ENCODE measurements at places on chromosomes 2 and 18. TPM values are rescaled to one million over a fixed set of nuclear protein-coding genes. Genes with fewer than 3 reads are reported as not detected.

GRCh38 chr2:158993721-158994587 is 25.5 kb downstream of the TANC1 start:
- no peak overlapping the region for H3K27ac ChIP-seq
- DNase-seq, result no peak
- no peaks in the 10 kb centered on the region for H3K27me3 ChIP-seq
- H3K4me3 ChIP-seq, result no peak overlapping the region
- H3K36me3 ChIP-seq, result no peaks in the 10 kb centered on the region

CRYGD gene
- 1.2 TPM for total RNA-seq

DNA sequence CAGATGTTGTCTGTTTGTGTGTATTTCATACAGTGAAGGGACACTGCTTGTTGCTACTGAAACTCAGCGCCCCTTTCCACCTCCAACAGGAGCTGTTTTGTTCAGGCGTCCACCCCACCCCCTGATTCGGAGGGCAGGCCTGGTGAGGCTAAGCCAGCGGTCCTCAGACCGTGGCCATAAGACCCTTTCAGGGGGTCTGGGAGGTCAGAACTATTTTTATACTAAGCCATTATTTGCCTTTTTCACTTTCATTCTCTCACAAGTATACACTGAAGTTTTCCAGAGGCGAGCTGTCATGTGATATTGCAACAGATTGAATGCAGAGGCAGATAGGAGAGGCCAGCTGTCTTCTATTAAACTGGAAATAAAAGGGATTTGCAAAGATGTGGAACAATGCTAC is 39.7 kb upstream of the IGFBP5 start:
- no peaks in the 10 kb centered on the region for H3K27me3 ChIP-seq
- DNase-seq, result no peak
- H3K4me3 ChIP-seq, result no peak overlapping the region

- peaks cover 19% of the 10 kb centered on the region for H3K27me3 ChIP-seq
- no peak within 1 kb of the TSS for H3K27ac ChIP-seq
- H3K36me3 ChIP-seq, result no peaks in the 10 kb centered on the region
Measured at GRCh38 chr2:210224941-210225672, at the start of gene ACADL. ACADL (minus strand) TSS chr2:210225447; CDS start chr2:210225263, 184 bp downstream.

DNA sequence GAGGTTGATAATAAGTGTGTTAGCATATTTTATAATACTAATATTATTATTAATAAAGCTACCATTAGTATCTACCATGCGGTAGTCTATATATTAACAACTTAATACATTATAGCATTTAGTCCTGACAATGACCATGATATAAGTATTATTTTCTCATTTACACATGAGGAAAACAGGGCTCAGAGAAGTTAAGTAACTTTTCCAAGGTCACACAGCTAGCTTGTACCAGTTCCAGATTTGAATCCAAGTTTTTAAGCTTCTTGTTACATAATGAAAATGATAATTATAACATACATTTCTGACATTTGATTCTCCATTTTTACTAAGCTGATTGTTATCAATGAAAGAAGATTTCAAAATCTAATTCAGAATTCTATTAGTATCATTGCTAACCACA is 310.6 kb downstream of the AGPS start:
- no peak overlapping the region for H3K27ac ChIP-seq
- no peak overlapping the region for H3K4me3 ChIP-seq
- H3K27me3 ChIP-seq, result no peaks in the 10 kb centered on the region
- no peaks in the 10 kb centered on the region for H3K4me1 ChIP-seq
- DNase-seq, result no peak
- H3K36me3 ChIP-seq, result no peaks in the 10 kb centered on the region

DNA sequence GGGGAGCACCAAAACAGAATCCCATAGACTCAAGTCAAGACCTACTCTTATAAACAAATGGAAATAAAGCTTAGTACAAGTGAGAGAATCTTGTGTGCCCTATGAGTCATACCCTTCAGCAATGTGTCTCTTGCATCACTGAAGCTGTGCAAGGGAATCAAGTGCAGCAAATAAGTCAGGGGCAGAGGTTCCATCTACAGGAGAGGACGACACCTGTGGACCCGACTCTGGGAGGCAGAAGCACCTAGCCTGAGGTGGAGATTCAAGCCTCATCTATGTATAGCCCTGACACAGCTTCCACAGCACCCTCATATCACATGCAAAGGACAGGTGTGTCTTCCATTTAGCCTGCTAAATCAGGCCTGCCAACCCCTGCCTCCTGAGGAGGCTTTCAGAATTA is 298.2 kb downstream of the CNTNAP5 start:
- H3K27ac ChIP-seq, result no peak overlapping the region
- DNase-seq, result no peak
- no peaks in the 10 kb centered on the region for H3K27me3 ChIP-seq
- H3K4me1 ChIP-seq, result no peaks in the 10 kb centered on the region

ALPG gene
- total RNA-seq, result not detected

GRCh38 chr2:166057370-166058164 is 70.3 kb downstream of the SCN1A start:
- no peaks in the 10 kb centered on the region for H3K4me1 ChIP-seq
- H3K27me3 ChIP-seq, result no peaks in the 10 kb centered on the region
- peak; percentile 26 for DNase-seq
- H3K27ac ChIP-seq, result no peak overlapping the region
- H3K36me3 ChIP-seq, result peaks cover 4% of the 10 kb centered on the region

All from spinal cord (tissue), 10 donors.